SW 1271 (cell line): ENCODE measurements at places on chromosomes 6 and 20.

DNA sequence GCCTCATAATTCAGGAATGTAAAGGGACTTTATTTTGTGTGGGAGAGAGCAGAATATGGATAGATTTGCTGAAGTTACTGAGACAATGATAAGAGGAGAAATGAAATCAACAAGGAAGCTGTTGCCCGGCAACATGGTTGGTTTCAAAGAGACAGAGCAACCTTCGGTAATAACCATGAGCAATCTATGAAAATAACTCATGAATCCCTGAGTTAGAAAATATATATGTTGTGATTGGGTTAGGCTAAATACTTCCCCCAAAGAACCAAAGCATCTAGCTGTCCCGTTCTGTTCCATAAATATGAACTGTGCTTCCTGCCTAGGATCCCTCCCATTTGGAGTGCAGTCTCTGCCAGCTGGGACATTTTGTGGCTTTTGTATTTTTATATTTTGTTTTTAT is 23.1 kb downstream of the SERPINB1 start:
- DNase-seq = peak; percentile 34

GRCh38 chr6:129120856-129121638 is 238.1 kb downstream of the LAMA2 start:
- DNase-seq = no peak

DNA sequence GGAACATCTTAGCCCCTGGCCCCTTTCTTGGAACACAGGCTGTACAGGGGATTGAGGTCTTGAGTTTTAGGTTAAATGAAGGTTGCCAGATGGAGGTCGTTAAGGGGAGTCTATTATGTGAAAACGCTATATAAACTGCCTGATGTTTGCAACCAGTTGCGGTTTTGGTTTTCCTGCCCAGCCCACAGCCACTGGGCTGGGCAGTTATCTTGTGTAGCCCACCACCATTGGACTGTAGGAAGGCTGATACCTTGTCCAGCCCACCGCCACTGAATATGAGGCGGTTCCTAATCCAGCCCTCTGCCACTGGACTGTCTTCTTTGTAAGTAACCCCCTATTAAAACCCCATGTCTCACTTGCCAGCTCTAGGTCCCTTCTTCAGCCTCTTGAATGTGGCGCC is 42.3 kb upstream of the COL21A1 start:
- DNase-seq = no peak

GRCh38 chr20:62822788-62823651 is 6.2 kb downstream of the COL9A3 start:
- peak; percentile 77 for DNase-seq

- DNase-seq = no peak
Measured at GRCh38 chr6:3045777-3046176, 22.5 kb upstream of the RIPK1 start.
